CD14-positive monocyte (primary cell): ENCODE measurements at places on chromosomes 12 and 14.

- DNase-seq, result no peak
Measured at GRCh38 chr12:87985069-87985675, 44.0 kb downstream of the C12orf50 start.

DNA sequence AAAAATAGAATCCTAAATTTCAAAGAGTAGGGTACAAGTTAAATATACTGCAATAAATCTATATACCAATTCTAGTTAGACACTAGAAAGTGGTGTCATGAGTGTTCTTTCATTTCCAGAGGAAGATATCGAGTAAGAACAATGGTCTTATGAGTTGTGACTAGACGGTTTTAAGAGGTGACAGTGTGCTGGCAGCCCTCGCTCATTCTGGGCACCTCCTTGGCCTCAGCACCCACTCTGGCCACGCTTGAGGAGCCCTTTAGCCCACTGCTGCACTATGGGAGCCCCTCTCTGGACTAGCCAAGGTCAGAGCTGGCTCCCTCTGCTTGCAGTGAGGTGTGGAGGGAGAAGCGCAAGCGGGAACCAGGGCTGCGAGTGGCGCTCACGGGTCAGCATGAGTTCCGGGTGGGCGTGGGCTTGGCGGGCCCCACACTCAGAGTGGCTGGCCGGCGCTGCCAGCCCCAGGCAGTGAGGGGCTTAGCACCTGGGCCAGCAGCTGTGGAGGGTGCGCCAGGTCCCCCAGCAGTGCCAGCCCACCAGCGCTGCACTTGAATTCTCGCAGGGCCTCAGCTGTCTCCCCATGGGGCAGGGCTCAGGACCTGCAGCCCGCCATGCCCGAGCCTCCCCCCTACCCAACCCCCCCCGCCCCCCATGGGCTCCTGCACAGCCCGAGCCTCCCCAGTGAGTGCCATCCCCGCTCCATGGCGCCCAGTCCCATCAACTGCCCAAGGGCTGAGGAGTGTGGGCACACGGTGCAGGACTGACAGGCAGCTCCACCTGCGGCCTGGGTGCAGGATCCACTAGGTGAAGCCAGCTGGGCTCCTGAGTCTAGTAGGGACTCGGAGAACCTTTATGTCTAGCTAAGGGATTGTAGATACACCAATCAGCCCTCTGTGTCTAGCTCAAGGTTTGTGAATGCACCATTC is 18.7 kb downstream of the PRKD1 start:
- DNase-seq, result no peak

- DNase-seq, result no peak
Measured at GRCh38 chr14:77180726-77181602, 634 bp upstream of the TMEM63C start.

GRCh38 chr12:48758737-48759136 is 30.2 kb downstream of the ADCY6 start:
- no peak for DNase-seq

DNA sequence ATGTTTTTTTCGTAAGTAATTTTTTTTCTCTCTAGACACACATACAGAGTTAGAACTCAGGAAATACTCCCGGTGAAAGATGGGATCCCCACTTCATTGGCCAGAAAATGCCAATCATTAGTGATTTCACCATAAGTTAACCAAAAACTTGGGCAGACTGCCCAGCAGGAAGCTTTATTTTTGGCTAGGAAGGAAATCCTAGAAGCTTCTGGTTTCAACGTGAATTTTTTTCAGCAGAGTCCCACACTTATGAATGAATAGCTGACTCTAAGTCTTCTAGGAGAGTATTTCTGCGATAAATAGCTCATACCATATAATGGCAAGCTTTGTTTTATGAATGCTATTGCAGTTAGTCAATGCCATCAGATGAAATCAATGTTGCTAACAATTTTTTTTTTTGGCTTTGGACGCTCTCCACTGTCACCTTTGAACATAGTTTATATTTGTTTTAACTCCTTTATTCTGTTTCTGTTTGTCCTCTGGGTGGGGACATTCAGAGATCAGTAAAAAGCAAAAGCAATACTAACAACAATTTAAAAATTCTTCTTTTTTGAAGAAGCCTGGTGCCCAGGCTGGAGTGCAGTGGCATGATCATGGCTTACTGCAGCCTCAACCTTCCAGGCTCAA is 9.5 kb downstream of the PPP1CC start:
- DNase-seq, result no peak

- no peak for DNase-seq
Measured at GRCh38 chr12:87953256-87953860, 75.8 kb downstream of the C12orf50 start.

- DNase-seq, result no peak
Measured at GRCh38 chr14:47657143-47657542, 18.3 kb downstream of the MDGA2 start.

- no peak for DNase-seq
Measured at GRCh38 chr14:61140872-61141271, 140.3 kb downstream of the TMEM30B start.

DNA sequence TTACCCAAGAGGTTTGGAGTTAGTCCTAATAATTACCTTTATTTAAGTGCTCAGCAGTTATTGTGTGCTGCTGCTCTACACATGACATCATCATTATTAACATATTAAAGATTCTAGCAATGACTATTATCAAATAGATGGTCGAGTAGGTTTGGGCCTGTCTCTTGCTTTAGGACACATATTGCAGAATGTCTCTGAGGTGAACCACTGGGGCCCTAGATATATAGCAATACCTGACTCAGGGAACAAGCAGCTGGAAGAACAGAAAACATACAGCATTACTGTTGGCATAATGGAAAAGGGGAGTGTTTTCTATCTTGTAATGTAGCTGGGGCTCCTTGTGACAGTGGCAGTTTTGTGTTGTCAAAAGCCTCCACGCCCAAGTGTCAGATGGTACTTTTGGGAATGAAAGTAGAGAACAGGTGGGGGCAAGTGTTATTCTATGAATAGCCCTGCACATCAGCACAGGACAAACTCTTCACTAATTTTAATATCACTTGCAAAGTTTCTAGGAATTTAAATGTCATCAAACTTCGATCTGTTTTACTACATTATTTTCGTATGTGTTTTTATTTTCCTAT is 54.6 kb downstream of the C12orf56 start:
- no peak for DNase-seq

DNA sequence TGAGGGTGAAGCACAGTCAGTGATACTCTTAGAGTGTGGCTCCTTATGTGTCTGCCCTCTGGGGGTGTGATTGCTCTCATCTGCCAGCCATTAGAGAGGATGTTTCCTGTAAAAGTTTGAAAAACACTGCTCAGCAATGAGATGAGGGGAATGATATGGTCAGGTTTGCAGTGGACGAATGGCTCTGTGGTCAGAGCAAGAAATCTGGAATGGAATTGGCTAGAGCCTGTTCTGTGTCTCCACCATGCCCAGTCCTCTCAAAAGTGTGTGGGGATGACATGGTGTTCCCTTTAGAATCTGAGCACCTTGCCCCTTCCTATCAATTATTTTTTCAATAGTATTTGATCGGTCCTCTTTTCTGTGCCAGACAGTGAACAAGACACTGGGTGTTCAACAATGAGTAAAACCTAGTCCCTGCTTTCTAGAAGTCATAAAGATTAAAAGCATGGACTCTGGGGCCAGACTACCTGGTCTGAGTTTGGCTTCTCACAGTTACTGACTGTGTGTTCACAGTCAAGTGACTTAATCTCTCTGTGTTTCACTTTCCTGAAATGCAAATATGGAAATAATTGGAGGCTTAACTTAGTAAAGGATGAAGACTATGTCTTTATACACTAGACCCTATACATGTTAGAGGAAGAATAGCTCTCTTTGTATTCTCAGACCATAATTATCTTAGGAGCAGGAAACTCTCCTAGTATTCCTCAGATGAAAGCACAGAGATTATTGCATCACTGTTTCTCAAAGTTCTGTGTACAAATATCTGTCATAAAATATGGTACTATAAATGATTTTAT is 1.6 kb downstream of the ACSS3 start:
- DNase-seq, result no peak

GRCh38 chr12:51829011-51829481 is 19.5 kb downstream of the FIGNL2 start:
- DNase-seq, result no peak

DNA sequence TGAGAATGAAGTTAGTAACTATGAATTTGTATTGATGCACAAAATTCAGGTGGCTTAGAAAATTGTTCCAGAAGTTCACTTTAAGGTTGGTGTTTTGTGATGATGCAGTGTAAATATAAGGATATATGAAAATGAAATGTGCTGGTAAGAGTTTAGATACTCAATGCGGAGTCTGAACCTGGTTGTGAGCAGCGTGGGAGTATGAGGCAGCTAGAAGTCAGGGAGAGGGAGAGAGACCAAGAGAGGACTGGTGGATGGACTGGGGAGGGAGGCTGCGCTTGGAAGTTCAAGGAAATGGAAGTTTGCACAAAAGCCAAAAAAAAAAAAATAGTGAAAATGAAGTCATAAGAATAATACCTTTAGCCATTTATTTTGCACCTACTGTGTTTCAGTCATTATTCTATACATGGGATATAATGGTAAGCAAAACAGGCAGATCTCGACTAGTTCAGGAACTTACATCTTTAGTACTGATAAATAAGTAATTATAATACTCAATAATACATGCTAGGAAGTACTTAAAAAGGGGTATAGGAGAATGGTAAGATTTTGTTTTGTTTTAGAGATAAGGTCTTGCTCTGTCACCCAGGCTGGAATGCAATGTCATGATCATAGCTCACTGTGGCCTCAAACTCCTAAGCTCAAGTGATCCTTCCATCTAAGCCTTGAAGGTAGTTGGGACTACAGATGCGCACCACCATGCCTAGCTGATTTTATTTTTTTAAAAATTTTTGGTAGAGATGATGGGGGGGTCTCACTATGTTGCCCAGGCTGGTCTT is 10.0 kb upstream of the RAB21 start:
- DNase-seq, result no peak

- no peak for DNase-seq
Measured at GRCh38 chr12:15289192-15289591, 33.1 kb upstream of the PTPRO start.

DNA sequence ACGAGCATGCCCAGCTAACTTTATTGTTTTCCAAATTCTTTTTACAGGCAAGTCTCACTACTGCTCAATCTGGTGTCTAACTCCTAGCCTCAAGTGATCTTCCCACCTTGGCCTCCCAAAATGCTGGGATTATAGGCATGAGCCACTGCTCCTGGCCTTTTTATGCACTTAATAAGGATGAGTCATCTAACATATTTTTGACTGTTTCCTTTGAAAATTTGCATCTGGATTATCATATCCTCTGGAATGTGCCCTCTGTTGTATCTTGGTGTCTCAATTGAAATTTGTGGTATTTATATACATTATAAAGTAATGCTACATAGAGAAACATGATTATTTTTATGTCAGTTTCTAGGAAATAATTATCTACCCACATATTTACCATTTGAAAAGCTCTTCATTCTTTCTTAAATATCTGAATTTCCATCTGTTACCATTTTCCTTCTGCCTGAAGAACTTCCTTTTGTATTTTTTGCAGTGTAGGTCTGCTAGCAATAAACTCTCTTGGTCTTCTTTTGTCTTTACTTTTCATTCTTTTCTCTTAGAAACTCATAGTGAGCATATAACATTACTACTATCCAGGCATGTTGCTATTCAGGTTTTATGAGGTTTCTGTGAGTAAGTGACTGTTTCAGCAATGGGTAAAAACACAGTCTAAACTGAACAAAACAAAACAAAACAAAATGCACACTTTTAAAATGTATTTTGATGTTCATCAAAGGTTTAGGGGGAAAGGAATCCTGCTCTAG is 52.8 kb upstream of the CNOT2 start:
- DNase-seq, result no peak

GRCh38 chr14:81342850-81343580 is 57.1 kb downstream of the STON2 start:
- DNase-seq, result no peak

- DNase-seq, result no peak
Measured at GRCh38 chr12:77514511-77514910, 316.2 kb upstream of the NAV3 start.

- DNase-seq, result peak; percentile 2
Measured at GRCh38 chr12:84912198-84913128, at the start of gene SLC6A15. TSS of gene SLC6A15 (minus strand) at chr12:84912799. CDS start at chr12:84892120, 20,679 bp downstream.

- DNase-seq, result no peak
Measured at GRCh38 chr14:59871166-59871495, 555 bp upstream of the RTN1 start.

DNA sequence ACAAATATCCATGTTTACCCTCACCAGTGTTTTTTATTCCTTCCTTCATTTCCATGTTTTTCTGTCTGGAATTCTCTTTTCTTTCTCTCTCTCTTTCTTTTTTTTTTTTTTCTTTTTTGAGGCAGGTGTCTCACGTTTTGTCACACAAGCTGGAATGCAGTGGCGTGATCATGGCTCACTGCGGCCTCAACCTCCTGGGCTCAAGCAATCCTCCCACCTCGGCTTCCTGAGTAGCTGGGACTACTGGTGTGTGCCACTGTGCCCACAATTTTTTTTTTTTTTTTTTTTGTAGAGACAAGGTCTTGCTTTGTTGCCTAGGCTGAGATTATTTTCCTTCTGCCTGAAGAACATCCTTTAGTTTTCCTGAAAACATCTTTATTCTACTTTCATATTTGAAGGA is 15.0 kb upstream of the AMIGO2 start:
- no peak for DNase-seq

- DNase-seq, result no peak
Measured at GRCh38 chr12:106601031-106601430, 18.2 kb downstream of the RFX4 start.

- DNase-seq, result no peak
Measured at GRCh38 chr14:27096091-27096490, 498.3 kb upstream of the NOVA1 start.

- DNase-seq, result no peak
Measured at GRCh38 chr12:52600475-52600874, 788 bp downstream of the KRT72 start.

GRCh38 chr12:11777962-11778361 is 128.5 kb downstream of the ETV6 start:
- DNase-seq, result no peak

DNA sequence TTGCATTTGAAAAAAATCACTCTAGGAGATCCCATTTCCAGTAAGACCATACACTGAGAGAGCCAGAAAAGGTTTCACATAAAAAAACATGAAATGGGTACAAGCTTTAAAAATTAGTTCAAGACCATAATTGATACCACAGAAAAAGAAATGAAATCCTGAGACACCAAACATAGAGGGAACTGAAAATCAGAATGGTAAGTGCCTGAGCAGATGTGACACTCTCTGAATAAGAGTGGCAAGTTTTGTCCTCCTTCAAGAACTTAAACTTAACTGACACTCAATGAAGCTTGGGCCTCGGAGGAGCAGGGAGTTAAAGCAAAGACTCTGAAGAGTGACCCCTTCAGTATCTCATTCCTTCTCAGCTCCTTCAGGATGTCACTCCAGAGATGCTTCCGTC is 23.2 kb upstream of the PTGDR start:
- no peak for DNase-seq

DNA sequence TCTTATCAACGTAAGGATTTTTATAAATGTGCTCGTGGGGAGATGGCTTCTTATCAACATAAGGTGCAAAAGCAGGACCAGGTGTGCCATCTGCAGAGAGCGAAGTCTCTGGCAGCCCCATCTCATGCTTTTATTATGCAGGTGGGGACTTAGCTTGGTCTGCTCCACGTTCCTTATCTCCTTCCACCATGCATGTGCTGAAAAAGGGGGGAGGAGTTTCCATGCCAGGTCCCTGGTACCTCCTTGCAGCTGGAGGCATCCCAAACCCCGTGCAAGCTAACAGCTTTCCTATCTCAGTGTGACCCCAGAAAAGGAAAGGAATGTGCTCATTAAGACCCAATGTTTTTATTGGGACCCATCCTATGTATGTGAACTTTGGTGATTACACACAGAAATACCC is 608.5 kb downstream of the TMEM121 start:
- DNase-seq, result no peak
